Activated CD4-positive, alpha-beta T cell treated with anti-CD3 and anti-CD28 coated beads, Interleukin-2, amount 50 U/mL, for 24 hours (primary cell): ENCODE measurements at places on chromosomes 6 and 20.

DNA sequence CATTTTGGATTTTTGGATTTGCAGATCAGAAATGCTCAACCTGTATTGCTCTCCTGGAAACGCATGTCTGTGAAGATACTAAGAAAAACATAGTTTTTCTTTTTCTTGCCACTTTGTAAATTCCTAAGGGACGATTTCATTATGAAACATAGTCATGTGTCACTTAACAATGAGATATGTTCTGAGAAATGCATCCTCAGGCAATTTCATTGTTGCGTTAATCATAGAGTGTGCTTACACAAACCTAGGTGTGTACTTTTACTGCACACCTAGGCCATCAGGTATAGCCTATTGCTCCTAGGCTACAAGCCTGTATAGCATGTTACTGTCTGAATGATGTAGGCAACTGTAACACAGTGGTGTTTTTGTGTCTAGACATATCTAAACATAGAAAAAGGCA, 13.4 kb upstream of the THEMIS start:
- no peak for DNase-seq

- DNase-seq, result no peak
These were observed 3.3 kb upstream of the SGK1 start for GRCh38 chr6:134321246-134321645.

DNA sequence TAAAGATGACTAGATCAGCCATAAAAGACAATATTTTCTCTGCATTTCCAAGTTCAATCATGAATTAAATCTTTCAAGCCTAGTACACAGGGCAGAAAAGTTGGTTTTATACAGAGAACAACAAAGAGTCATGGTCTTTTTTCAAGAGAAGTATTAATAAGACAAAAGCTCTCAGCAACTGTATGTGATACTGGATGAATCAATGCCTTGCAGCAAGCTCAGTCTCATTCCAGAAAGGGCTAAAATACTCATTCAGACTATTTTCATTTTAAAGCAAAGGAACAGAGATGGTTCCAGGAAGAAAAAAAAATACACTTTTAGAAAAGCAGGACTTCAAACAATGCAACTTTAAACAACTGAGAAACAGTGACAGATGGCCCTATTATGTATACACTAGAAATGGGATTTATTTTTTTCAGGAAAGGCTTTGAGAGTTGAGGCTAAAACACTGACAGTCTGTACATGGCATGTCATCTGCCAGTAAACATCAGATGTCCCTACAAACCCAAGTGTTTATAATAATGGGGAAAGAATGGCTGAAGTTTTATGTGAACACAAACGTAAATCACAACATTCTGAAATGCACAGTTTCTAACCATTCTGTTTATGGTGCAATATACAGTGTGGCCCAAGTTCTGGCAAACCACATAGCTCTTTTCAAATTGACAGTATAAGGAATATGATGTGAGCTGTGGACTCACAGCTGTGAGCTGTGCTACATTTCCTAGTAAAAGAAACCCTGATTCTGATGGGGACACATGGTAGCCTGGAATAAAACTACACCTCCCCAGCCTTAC, 114.3 kb upstream of the DST start:
- no peak for DNase-seq

GRCh38 chr20:46970937-46971630, 76.4 kb downstream of the EYA2 start:
- DNase-seq, result no peak

GRCh38 chr6:168906391-168906790, 347.3 kb downstream of the THBS2 start:
- no peak for DNase-seq

DNA sequence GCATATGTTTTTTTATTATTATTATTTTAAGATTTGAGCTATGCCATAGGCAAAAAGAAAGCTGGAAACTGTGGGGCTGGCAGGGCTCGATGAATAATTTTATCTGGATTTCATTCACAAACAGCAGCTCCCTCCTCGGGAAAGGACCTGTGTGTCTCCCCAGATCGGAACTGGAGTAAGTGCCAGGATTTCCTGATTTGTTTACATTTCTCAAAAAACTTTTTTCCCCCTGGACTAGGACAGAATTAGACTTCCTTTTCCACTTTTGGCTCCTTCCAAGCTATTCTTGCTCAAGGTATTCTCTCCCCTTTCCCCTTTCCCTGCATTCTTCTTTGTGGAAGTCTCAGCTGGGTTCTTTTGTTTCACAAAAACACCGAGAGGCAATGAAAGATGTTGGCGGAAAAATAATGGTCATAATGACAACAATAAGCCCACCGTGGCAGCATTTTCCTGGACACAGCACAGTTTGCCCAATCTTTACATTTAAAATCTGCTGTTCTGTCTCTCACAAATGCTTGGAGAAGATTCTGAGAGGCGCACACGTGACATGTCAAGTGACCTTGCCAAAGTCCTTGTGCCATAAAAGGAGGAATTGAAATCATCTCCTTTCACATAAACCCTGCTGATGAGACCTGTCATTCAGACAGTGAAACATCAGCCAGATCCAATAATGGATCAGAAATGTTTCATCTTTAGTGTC, 85.8 kb upstream of the PREP start:
- DNase-seq, result no peak

DNA sequence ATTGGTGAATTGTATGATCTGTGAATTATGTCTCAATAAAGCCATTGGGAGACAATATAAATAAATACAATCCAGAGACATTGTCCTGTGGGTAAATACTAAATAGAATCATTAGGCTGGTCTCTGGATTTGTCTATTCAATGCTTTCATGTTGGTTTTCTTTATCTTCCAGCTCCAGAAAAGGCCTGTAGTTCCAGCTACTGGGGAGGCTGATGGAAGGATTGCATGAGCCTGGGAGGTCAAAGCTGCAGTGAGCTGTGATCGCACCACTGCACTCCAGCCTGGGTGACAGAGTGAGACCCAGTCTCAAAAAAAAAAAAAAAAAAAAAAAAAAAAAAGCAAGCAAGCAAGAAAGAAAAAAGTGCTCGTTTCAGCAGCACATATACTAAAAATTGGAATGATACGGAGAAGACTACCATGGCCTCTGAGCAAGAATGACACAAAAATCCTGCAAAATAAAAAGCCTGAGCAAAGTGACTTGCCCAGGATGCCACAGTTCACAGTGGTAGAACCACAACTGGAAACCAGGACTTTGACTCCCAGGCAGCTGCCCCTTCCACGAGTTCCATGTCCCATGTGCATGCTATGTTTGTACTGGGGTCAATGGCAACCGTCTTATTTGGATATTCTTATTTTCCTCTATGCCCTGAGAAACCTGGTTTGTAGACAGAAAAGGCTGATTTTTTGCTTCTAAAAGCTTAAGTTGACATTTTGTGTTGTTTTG, 33.6 kb upstream of the GMPR start:
- no peak for DNase-seq

- no peak for DNase-seq
These were observed 19.7 kb downstream of the KLHL31 start for GRCh38 chr6:53645859-53646258.

DNA sequence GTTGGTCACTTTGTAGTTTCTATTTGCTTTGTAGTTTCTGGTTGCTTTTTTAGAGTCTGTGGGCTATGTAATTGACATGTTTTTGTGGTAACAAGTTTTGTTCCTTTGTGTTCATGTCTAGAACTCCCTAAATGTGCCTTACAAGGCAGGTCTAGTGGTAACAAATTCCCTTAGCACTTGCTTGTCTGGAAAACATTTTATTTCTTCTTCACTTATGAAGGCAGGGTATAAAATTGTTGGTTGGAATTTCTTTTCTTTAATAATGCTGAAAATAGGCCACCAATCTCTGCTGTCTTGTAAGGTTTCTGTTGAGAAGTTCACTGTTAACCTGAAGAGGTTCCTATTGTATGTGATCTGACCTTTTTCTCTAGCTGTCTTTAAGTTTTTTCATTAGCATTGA, 383.6 kb downstream of the EPHA7 start:
- no peak for DNase-seq

GRCh38 chr20:39632176-39632575, 670.0 kb downstream of the DHX35 start:
- DNase-seq, result no peak

GRCh38 chr6:148999501-148999900, 252.7 kb downstream of the UST start:
- no peak for DNase-seq

DNA sequence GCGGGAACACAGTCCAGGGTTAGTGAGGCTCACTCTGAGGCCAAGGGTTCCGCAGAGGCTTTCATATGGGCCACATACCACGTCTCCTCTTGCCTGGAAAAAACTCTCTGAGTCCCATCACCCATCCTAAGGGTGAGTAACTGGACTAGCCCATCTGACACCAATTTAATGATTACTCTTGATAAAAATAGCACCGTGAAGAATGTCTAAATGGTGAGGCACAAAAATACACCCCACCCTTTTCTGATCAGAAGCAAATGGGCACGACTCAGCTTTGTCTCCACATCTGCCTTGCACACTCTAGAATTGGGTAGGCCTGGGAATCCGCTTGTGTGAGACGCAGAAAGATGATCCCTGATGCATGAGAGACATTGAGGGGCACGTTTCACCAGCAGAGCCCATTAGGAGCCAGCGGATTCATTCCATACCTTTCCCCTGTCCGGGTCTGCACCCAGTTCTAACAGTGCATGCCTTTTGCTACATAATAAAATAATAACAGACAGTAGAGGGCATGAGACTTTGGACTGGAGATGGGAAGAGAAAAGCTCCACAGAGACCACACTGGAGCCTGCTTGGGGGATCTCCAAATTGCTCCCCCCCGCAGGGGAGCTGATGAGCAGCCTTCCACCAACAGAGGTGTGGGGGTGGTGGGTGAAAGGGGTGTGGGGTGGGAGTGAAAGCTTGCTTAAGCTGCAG, 110.0 kb upstream of the KCNK16 start:
- DNase-seq, result no peak

- DNase-seq, result no peak
These were observed 32.4 kb upstream of the TIAM2 start for GRCh38 chr6:154962753-154963152.

DNA sequence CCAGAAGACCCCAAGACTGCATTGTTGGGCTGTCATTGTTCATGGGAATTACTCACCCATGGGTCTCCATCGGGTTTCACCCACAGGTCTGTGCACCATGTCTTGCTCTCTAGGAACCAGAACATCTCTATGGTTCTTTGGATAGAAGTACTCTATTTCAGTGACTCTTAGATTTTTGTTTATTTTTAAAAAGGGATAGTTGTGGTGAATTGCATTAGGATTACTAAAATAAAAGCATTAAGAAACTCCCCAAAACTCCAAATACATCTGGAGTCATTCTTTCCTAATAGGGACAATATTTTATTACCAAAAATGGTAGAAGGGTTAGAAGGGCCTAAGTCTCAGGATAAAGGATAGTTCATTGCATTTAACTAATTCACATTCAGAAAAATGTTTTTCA, 166.9 kb upstream of the TNFAIP3 start:
- no peak for DNase-seq

DNA sequence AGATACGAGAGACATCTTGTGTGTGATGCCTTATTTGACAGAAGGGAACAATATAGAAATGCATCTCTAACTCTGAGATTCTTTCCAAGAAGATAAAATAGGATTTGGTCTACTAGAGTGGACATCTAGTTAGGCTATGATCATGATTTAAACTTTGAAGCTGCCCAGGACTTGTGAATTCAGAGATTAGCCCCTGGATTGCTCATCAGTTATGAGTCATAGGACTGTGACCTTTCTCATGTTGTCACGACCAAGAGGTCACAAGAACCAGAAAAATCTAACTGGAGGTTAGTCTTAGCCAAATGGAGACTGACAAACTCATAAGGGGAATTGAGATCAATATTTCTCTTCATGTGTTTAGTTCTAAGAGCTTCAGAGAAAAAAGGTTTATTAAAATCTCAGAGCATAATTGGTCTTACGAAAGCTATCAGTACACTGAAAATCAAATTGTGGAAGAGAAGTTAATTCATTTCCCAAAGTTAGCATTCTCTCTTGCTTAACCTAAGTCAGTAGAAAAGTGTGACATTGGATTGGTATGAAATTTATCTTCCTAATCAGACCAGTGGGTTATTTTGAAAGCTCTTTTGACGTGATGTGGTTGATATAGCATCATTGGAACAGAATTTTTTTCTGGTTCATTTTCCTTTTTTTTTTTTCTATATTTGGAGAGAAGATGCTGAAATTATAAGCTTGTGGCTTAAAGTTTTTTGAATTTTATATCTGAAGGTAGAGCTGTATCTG, 245.7 kb downstream of the RNF144B start:
- no peak for DNase-seq

DNA sequence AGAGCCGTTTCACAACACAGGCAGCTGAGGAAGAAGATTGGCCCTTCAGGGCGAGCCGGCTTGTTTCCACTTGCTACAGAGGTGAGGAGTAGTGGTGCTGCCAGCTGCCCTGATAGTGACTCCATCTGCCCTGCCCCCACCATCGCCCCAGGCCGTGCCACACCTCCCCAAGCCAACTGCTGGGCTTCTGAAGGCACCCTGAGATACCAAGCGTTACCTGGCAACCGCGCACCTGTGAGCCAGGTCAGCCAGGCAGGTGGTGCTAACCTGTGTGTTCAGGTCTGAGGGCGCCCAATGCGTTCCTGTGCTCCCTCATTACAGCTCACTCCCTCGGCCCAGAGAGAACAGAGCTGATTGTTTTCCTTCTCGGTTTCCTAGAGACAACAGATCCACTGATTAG, 299.1 kb upstream of the ID4 start:
- no peak for DNase-seq

GRCh38 chr6:132971676-132972075, 157.3 kb downstream of the RPS12 start:
- DNase-seq, result no peak

- no peak for DNase-seq
These were observed 68.8 kb downstream of the GJA1 start for GRCh38 chr6:121504227-121504626.

GRCh38 chr6:46203391-46204177, 32.8 kb upstream of the ENPP5 start:
- DNase-seq, result no peak

GRCh38 chr6:122154155-122154554, 245.3 kb upstream of the HSF2 start:
- no peak for DNase-seq

- DNase-seq, result no peak
These were observed 116.8 kb upstream of the SASH1 start for GRCh38 chr6:148225871-148226270.

GRCh38 chr20:25659999-25660398, 36.2 kb upstream of the NANP start:
- no peak for DNase-seq

DNA sequence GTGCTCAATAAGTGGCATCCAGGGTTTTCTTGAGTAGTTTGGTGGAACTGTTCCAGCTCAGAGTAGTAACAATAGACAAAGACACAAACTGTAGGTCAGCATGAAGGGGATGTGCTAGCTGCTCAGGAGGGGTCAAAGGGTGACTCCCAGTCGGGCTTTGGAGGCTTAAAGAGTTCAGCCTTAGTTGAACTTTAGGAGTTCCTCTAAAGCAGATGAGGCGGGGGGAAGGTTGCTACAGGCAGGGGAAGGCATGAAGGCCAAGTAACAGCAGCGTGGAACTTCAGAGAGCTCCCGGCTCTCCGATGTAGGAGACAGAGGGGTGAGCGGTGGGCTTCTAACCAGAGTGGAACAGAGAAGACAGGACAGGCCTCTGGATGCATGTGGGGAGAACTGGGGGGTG, 115.5 kb upstream of the CD93 start:
- no peak for DNase-seq

- no peak for DNase-seq
These were observed 269.4 kb downstream of the RNF144B start for GRCh38 chr6:18656506-18656905.
